ENCODE measurements at places on chromosomes 2 and 18.

DNA sequence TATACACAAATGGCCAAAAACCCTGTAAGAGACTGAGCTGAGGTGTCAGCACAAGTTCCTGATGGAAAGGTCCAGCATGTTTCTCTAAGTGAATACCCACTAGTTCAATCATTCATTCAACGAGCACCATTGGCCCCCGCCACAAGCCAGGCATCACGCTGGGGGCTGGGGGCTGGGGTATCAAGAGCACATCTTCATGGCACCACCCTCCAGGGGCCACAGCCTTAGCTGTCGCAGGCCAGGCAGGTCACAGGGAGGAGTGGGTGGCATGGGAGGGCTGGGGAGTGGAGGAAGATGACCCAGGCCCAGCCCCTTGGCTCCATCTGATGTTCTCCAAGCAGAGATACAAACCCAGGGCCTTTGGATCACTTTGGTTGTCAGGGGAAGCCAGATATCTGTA, 97.9 kb downstream of the ACKR3 start:
- DNase-seq = no peak

DNA sequence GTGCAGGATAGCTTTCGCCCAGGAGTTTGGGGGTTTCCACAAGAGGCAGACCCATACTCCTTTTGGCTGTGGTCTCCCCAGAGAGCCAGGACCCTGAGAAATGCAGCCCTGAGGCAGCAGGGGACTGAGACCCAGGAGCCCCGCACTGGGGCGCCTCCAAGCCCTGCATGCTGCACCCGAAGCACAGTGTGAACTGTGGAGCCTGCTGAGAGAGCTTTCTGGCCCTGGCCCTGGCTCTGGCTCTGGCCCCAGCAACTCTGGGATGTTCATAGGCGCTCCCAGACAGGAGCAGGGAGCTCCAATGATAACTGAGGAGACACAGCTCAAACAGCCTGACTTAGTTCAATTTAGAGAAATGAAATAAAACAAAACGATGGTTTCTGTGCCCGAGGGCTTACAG, 96.4 kb upstream of the TEX51 start:
- DNase-seq = no peak

- DNase-seq = peak; percentile 62
These were observed at the start of gene DQX1 for GRCh38 chr2:74525717-74526648. Gene DQX1 (minus strand): TSS chr2:74526231. CDS start chr2:74525729, 502 bp downstream.

GRCh38 chr2:40256008-40256407, 195.9 kb downstream of the SLC8A1 start:
- no peak for DNase-seq

GRCh38 chr2:213806125-213806726, 522.0 kb downstream of the SPAG16 start:
- peak; percentile 27 for DNase-seq

DNA sequence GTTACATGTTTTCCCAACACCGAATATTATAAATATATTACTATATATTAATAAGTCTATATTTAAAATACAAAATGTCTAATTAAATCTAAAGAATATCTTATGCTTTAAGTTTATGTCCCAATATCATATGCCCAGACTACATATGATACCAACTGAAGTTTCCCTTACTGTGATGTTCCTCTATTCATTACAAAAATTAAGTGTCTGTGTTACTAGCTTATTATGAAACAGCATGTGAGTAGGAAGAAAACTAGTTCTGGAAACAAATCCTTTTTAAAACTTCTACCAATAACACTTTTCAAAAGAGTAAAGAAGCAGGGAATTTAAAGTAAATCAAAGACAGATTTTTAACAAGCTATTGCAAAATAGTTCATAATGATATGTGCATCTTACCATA, 17.8 kb downstream of the HNRNPLL start:
- no peak for DNase-seq

- DNase-seq = no peak
These were observed 336.6 kb downstream of the SMAD2 start for GRCh38 chr18:47593744-47594472.

GRCh38 chr2:233011702-233012131, 1.3 kb downstream of the NGEF start:
- DNase-seq = no peak

- no peak for DNase-seq
These were observed 1.8 kb downstream of the DSC3 start for GRCh38 chr18:31040686-31041270.

GRCh38 chr18:67484458-67484857, 32.1 kb downstream of the DSEL start:
- no peak for DNase-seq

GRCh38 chr18:652131-652530, 5.3 kb upstream of the TYMS start:
- DNase-seq = peak; percentile 36

DNA sequence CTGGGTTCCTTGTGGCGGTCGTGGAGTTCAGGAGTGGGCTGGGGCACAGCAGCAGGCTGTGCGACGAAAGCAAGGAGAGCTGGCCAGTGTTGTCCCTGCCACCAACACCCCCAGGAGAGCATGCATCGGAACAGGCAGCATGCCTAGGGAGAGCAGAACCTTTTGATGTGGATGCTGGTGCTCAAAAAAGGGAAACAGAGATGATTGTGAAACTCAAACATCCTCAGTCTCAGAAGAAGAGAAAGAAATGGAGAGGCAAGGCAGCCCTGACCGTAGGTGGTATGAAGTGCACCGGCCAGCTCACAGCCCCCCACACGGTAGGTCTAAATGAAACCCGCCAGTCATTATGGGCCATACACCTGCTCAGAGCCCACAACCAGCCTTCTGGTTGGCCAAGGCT, 253.4 kb downstream of the GBX2 start:
- no peak for DNase-seq

DNA sequence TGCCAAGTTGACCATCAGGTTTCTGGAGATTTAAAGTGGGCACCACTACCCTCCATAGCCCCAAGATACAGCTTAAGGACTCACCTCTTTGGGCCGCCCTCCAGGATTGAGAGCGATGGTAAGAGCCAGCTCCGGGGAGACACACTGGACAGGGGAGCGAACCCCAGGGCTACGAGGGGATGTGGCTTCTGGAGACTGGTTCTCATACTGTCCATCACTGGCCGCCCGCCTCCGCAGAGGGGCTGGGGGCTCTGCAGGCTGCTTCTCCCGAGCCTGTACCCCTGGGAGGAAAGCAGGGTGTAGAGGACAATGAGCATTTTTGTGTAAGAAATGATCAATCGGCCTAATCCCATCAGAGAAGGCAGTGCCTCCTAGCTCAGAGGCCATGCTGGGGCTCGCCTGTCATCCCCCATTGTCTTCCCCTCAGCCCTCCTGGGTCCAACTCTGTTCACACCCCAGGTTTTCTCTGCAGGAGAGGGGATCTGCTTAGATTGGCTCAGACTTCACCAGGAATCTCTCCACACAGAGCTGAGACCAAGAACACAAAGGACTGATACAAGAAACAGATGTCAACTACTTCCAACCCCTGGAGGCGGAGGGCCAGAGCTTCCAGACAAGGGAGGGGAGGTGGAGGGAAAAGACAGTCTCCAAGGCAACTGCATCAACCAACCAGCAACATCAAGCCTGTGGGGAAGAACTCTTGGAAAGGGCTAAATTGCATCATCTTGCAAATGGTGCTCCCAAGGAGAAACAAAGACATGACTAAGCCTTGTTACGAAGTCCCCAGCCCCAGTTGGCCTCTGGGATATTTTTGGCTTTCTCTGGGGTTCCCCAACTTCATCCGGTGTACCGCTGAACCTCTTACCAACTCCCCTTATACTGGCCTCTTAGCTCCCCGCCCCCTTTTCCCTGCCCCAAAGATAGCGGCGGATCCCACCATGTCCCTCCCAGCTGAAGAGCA, 166.6 kb downstream of the TNS1 start:
- DNase-seq = peak; percentile 99

- DNase-seq = peak; percentile 19
These were observed 417.6 kb upstream of the MEX3C start for GRCh38 chr18:51614967-51615571.
